ENCODE measurements at places on chromosomes 5 and 9.

- no peak for DNase-seq
Observed at GRCh38 chr9:133278161-133279114, 3.4 kb upstream of the ABO start.

GRCh38 chr9:122418016-122418415, 47.2 kb downstream of the PTGS1 start:
- DNase-seq = no peak

DNA sequence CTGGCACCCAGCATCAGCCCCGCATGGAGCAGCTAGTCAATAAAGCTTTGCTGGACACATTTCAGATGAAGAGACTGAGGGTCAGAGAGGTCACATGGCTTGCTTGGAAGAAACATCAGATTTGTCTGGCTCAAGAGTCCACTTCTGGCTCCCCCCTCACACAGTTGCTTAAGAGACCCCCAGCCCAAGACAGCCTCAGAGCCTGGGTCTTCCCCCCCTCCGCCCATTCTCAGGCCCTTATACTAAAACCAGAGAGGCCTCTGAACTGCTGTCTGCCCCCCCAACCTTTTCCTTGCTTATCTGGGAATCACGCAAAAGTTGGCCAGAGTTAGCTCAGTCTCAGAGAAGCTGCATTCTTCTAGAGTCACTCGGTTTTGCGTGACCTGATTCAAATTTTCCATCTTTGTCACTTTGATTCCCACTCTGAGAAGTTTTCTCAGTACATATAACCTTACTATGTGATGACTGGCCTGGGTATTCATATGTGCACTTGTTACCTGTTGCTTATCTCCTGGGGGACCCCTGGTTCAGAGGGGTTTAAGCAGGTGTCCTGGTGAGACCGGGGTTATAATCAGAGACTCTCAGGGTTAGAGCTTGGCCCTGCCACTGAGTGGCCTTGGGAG, 145.4 kb upstream of the IER5L start:
- no peak for DNase-seq

GRCh38 chr5:174384509-174384947, 339.0 kb downstream of the NSG2 start:
- no peak for DNase-seq

DNA sequence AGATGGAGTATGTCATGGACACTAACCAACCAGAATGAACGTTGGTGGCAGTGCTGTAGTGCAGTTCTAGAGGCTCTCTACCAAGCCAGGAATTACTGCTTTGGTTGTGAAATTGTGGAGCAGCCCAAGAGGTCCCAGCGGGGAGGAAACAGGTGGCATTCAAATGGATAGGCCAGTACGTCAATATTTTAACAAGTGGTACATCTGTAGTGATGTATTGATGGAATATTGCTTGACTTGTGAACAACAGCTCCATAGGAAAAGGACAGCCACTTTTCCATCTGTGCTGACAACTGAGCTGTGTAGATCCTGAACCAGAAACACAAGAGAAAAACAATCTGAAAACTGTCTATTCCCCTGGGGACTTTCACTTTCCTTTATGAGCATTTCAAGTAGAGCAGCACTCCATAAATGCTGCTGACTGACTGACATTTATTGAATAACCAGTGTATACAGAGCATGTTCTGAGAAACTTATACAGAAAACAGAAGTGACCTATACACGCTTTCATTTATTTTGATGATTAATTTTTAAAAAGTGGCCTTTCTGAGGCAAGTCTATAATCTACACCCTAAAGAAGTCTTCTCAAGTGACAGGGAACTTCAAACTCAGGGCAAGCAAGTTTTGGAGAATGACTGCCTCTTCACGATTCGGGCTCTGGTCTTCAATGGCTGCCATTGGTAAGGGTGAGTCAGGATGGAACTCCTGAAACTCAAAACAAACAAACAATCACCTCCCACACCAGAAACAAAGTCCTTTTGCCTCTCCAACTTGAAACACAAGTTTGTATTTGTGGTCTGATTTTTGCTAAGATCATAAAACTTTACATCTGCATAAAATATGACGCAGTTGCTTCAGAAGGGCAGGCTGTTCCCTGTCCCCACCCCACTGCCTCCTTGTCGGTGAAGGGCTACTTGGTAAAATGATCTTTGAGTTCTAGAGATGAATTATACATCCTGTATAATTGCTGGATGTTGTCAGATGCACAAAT, 362.4 kb downstream of the NDUFS4 start:
- no peak for DNase-seq

- no peak for DNase-seq
Observed at GRCh38 chr9:133604856-133605255, 4.3 kb downstream of the FAM163B start.

DNA sequence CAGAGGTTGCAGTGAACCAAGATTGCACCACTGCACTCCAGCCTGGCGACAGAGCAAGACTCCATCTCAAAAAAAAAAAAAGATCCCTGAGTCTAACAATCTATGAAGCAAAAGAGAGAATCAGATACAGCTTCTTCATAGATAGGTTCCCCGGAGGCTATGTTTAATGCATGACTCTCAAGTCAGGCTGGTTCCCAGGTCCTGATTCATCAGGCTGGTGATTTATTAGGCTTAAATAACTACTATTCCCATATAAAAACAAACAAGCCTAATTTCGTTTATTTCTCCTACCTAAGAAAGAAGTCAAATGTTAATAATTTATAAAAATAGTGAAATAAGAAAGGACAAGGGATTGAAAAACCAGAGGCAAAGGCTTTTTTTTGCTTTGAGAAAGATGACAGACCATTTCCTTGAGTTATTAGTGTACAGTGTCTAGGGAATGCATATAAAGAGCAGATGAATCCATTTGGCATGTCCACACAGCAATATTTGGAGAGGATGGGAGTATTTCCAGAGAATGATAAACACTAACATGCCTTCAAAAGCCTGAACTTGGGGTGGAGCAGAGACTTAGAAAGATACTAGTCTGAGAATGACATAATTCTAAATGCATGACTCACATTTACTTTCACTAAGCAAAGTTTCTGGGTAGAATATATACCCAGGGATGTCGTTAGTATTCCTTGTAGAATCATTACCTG, 115.3 kb downstream of the NREP start:
- no peak for DNase-seq

DNA sequence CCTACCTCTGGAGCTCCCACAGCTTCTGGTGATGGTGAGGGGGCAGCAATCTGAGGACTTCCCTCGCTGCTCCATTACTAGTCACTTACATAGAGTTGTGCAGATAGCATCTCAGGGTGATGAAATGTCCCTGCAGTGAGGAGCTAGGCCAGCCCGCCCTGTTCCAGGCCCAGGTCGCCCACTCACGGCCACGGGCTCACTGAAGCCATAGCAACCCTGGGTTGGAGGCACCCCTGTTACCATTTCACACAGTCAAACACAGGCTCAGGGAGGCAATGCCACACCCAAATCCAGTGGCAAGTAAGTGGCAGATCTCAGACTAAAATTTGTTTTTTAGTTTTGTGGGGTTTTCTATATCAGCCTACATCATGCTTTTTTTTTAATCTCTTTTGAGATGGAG, 19.6 kb downstream of the SH2D3C start:
- DNase-seq = no peak

- DNase-seq = no peak
Observed at GRCh38 chr9:21294364-21294774, 10.7 kb downstream of the IFNA5 start.

- DNase-seq = no peak
Observed at GRCh38 chr5:9558319-9558965, 12.6 kb upstream of the SEMA5A start.

DNA sequence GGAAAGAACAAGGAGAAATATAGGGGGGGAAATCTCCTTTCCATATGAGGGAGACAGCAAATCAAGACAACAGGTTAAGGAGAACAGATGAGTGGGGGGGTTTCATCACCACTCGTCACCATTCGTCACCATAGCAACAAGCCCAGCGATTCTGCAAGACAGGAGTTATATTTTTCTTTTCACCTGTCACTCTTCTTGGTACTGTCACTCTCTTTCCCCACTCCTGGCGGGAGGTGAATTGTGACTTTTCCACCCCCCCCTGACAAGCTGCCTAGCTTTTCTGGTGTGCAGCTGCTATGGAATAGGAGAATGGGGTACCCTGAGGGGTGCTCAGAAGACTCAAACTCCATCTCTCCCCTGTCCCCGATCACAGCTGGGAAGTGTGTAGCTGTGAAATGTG, 239.9 kb downstream of the FAM114A2 start:
- no peak for DNase-seq

- DNase-seq = no peak
Observed at GRCh38 chr5:41403846-41404245, 106.6 kb downstream of the PLCXD3 start.

GRCh38 chr5:31860726-31861433, 221.9 kb downstream of the PDZD2 start:
- DNase-seq = peak; percentile 31

DNA sequence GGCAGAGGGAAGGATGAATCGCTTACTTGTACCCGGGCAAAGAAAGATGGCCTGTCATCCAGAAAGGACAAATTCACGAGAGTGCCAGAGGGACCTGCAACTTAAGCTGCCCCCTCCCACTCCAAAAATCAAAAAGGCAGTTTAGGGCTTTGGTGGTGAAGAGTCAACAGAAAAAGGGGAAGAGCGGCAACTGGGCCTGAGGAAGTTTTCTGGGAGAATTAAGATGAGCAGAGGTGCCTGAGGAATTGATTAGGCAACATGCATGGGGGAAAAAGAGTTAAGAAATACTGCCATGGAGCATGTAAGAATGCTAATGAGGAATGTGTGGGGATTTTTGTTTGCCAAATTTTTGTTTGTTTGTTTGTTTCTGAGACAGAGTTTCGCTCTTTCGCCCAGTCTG, 1.8 kb upstream of the ACTL7B start:
- no peak for DNase-seq

- peak; percentile 66 for DNase-seq
Observed at GRCh38 chr9:38227061-38227540, 158.1 kb upstream of the SHB start.

GRCh38 chr9:124420991-124421543, 5.8 kb upstream of the PSMB7 start:
- DNase-seq = no peak

GRCh38 chr5:155564541-155564940, 551.0 kb downstream of the KIF4B start:
- DNase-seq = no peak

DNA sequence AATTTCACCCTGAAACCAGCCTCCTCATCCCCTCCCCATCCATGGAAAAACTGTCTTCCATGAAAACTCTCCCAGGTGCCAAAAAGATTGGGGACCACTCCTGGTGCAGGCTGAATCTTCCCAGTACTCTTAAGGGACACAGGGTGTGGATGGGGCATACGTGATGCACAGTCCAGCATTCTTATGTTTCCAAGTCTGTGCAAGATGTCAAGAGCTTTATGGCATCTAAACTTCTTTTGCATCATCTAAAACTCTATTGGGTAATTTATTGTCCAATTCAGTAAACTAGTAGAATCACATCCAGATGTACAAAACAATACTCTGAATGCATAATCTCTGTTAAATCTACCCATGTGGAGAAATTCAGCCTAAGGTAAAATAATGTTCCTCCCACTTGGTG, 9.3 kb upstream of the FGD3 start:
- no peak for DNase-seq

DNA sequence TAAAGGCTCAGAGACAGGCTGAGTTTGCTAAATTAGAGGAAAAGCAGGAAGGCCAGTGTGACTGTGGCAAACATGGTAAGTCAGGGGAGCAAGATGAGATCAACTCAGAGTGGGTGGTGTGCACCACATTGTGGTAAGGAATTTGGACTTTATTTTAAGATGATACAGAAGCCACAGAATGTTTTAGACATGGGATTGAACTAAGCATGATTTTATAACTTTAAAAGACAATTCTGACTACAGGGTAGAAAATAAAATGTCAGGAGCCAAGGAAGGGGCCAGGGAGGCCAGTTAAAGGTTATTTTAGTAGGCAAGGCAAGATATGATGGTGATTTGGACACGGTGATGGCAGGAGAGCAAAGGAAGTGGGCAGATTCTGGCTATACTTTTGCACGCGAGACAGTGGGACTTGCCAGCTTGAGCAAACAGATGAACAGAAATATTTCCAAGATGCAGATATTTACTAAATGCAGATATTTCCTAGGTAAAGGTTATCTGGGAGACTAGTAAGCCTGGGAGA, 53.9 kb downstream of the TSSK1B start:
- DNase-seq = no peak

DNA sequence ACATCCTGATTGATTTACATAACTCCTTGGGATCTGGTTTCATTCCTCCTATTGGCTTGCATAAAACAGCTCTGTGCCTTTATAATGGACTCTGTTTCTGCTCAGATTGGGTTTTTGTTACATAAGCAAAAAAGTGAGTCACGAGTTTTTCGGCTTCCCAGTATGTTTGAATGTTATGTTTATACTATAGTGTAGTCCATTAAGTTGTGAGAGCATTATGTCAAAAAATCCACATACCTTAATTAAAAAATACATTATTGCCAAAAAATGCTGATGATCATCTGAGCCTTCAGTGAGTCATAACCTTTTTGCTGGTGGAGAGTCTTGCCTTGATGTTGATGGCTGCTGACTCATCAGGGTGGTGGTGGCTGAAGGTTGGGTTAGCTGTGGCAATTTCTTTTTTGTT, 144.6 kb downstream of the CCDC171 start:
- peak; percentile 28 for DNase-seq

- DNase-seq = no peak
Observed at GRCh38 chr5:143494162-143494561, 90.7 kb upstream of the NR3C1 start.

GRCh38 chr5:140565780-140566095, 1.1 kb downstream of the SLC35A4 start:
- no peak for DNase-seq

DNA sequence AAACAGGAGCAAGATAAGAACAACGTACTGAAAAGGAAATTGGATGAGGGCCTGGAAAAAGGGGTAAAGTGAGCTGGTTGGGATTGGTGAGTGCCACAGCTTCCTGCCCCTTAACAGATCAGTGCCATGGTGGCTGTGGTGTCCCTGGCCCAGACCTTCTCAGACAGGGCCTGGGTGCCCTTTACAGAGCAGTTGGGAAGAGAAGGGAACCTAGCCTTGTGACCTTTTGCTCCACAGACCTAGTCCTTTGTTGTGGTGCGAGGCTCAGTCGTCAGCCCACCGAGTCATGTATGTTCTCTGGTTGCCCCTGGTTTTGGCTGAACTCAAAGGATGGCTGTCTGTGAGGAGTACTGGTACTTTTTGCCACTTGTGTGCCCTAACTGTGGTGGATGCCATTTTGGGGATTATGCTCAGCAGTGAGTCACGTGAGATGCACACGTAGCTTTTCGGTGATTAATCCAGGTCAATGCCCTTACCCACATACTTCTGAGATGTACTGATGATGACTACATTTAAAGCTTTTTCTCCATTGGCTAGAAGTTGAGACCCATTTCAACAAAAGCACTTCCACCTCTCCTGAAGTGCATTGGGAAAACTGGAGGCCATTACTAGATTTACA, 48.4 kb downstream of the EXOSC2 start:
- no peak for DNase-seq

DNA sequence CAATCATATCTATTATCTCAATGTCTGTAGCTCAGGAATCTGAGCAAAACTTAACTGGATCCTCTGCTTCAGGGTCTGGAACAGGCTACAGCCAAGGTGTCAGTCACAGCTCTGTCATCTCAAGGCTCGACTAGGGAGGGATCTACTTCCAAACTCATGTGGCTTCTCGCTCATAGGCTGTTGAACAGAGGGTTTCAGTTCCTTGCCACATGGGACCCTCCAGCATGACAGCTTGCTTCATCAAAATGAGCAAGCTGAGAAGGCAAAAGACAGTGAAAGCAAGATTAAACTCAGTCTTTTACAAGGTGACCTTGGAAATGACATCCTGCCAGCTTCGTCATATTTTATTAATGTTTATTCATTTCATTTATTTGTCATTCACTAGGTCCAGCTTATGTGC, 111.7 kb downstream of the GADD45G start:
- DNase-seq = no peak

GRCh38 chr5:91188755-91189154, 194.4 kb downstream of the ARRDC3 start:
- no peak for DNase-seq

Measured in dermis microvascular lymphatic vessel endothelial cell (primary cell).